ENCODE measurements at places on chromosomes 7 and 10.

DNA sequence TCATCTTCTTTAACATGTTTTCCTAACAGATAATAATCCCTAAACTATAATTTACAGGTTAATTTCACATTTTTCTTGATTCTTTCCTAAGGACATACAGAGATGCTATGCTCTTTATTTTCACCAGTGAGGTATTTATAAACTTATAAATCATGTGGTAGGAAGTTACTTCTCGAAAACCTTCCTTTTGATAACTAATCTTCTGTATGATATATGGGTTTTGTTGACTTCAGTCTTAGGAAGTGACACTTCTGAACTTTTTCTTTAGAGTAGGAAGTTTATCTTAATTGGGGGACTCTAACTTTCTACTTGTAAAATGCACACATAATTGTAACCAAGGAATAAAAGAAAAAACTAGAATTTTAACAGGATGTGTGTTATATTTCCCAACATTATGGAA, 9.8 kb upstream of the PNPLA8 start:
- no peaks in the 10 kb centered on the region for H3K36me3 ChIP-seq
- no peak overlapping the region for H3K27ac ChIP-seq
- DNase-seq = no peak
- H3K4me1 ChIP-seq = no peaks in the 10 kb centered on the region

DNA sequence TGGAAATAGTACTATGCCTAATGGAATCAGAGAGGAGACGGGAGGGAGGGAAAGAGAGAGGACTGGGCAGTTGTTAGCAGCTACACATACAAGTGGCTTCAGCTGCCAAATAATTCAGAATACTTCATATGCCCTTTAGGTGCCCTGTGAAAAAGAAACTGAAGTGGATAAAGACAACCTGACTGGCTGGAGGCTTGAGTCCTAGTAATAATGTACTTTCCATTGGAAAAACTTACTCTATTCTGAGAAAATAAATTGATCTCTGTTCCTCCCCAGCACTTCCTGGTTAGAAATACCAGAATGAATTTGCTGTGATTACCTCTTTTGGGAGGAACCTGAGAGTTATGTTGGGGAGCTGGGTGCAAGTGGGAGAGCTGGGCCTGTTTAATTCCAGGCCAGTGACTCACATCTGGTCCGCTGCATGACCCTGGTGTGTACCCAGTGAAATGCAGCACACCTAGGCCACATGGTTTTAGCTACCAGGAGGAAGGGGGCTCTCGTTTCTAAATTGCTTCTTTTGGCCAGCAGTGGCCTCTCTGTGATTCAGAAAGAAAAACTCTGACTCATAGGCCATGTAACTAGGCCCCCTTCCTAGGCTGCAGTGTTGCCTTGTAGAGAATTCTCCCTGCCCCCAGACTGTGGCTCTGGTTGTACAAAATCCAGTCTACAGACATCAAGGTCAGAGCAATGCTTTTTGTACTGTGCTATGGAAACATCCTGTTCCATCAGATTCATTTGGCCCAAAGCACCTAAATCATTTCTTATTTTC, 6.5 kb downstream of the AGFG2 start:
- peak; percentile 78 for DNase-seq
- H3K36me3 ChIP-seq = peaks cover 15% of the 10 kb centered on the region
- peak overlapping the region; percentile 12 for H3K4me3 ChIP-seq
- H3K27me3 ChIP-seq = no peaks in the 10 kb centered on the region

GRCh38 chr10:122986335-122986734, 6.1 kb downstream of the PSTK start:
- no peaks in the 10 kb centered on the region for H3K27me3 ChIP-seq
- H3K4me3 ChIP-seq = no peak overlapping the region
- no peak overlapping the region for H3K27ac ChIP-seq
- H3K4me1 ChIP-seq = no peaks in the 10 kb centered on the region
- peaks cover 18% of the 10 kb centered on the region for H3K36me3 ChIP-seq

- no peaks in the 10 kb centered on the region for H3K4me1 ChIP-seq
- H3K36me3 ChIP-seq = no peaks in the 10 kb centered on the region
- no peak for DNase-seq
- H3K27ac ChIP-seq = no peak overlapping the region
- H3K4me3 ChIP-seq = no peak overlapping the region
Measured at GRCh38 chr7:30836991-30837390, 65.8 kb downstream of the MINDY4 start.

DNA sequence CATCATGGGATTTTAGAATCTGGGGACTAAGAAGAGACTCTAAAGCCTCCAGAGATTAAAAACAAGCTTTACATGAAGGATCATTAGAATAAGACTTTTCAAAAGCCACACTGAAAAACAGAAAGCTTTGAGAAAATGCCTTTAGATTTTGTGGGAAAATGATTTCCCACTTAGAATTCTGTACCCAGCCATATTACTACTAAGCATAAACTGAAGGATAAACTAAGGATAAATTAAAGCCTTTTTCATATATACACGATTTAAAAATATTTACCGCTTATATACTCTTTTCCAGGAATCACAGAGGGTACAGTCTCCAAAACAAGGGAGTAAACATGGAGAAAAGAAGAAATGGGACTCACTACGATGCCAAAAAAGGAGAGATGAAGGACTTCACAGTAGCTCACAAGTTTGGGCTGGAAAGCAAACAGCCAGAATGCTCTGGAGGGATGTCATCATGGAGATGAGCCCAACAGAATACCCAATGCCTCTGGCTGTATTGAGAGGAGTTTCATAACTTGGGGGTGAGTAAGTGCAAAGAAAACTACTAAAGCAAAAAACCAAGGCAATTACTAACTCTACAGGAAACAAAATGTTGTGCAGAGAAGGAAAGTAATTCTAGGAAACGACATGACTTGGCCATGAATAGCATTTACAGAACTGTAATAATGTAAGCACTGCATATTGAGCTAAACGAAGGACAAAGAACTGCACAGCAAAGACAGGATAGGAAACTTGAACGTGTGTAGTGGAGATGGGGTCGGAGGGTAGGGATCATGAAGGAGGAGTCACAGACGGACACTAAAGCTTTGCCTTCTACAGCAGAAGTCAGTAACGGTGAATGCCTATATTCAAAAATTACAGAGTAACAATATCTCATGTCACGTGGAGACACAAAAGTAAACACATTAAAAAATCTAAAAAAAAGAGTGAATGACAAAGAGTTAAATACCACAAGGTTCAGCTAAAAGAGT, 61.4 kb upstream of the ASAH2 start:
- H3K36me3 ChIP-seq = peaks cover 32% of the 10 kb centered on the region
- peaks cover 4% of the 10 kb centered on the region for H3K4me1 ChIP-seq
- H3K27ac ChIP-seq = no peak overlapping the region
- no peak overlapping the region for H3K4me3 ChIP-seq

DNA sequence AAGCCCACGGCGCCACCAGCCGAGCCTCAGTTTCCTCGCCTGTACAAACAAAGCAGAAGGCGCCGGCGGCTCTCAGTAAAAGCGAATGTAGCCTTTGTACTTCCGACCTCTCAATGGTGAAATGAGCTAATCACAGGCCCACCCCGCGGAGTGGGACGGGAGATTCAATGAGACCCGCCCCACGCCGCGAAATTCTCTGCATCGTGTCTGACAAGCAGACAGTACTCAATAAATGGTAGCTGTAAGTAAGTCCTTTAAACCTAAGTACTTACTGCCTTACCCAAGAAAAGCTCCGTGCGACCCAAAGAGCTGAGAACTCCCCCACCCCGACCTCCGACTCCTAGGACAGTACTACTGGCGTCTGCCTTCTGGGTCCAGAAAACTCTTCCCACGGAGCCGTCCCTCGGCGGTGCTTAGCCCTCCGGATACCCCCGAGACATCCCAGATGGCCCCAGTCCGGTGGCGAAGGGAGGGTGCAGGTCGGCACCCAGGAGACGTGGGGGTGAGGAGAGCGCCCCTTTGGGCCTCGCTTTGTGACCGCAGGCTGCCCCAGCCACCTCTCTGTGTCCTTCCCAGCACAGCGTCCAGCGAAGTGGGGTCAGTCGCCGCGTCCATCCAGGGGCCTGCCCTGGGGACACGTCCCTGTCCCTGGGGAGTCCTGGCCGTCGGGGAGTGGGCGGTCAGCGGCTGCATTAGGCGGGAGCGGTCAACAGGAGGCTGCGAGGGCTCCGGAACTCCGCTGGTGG, 972 bp upstream of the CXCL12 start:
- H3K4me1 ChIP-seq = peaks cover 60% of the 10 kb centered on the region
- H3K27ac ChIP-seq = no peak overlapping the region
- peak; percentile 68 for DNase-seq
- H3K36me3 ChIP-seq = no peaks in the 10 kb centered on the region

DNA sequence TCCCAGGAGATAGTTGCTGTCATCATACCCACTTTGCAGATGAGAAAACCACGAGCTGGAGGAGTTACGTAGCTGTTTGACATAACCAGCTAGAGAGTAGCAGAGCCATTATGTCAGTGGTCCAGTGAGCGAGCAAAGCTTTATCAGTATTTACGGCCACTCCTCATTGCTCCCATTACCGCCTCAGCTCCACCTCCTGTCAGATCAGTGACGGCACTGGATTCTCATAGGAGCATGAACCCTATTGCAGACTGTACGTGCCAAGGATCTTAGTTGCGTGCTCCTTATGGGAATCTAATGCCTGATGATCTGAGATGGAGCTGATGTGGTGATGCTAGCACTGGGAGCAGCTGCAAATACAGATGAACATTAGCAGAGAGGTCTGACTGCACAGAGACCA, 9.2 kb upstream of the SFMBT2 start:
- H3K36me3 ChIP-seq = no peaks in the 10 kb centered on the region
- H3K27me3 ChIP-seq = peaks cover 28% of the 10 kb centered on the region
- DNase-seq = no peak

DNA sequence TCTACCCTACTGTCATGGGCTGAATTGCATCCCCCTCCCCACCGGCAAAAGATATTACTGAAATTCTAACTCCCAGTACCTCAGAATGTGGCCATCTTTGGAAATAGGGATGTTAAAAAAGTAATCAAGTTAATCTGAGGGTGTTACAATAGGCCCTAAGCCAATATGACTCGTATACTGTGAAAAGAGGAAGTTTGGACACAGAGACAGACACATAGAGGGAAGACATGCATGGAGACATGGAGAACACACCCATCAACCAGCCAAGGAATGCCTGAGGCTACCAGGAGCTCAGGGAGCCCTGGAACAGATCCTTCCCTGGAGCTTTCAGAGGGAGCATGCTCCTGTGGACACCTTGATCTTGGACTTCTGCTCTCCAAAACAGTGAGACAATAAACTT, 138.2 kb upstream of the ADO start:
- H3K27me3 ChIP-seq = no peaks in the 10 kb centered on the region
- H3K4me3 ChIP-seq = no peak overlapping the region
- H3K36me3 ChIP-seq = no peaks in the 10 kb centered on the region
- no peak overlapping the region for H3K27ac ChIP-seq

DNA sequence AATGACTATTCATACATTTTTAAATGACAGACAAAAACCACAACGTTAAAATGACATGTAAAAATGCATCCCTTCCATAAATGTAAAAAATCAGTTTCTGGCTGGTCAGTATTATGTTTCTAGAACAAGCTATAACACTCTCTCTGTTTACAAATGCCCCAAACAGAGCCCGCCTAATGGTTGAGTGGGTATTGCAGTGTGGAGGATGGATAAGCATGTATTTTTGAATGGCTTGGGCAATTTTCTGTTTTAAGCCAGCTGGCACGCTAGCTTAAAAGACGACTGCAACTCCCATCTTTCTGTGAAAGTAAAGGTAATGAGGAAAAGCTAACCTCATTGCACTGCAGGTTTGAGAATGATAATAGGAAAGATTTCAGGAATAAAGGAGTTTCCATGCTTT, 430.7 kb downstream of the PARD3 start:
- no peak overlapping the region for H3K4me3 ChIP-seq
- DNase-seq = no peak
- H3K27ac ChIP-seq = no peak overlapping the region
- no peaks in the 10 kb centered on the region for H3K4me1 ChIP-seq

DNA sequence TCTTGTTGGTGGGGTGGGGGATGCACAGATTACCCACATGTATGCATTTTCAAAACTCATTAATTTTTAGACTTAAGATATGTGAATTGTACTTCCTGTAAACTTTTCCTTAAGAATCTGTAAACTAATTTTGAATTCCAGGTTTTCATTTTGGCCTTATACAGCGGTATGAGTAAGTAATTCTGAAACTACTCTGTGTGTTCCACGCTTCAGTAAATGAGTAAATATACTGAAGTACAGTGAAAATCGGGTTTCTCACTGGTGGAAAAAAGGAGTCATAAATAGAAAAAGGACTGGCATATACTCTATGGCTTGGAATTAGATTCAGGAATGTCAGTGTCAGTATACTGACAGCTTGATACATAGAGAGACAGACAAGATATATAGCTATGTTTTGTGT, 72.8 kb downstream of the CTTNBP2 start:
- no peaks in the 10 kb centered on the region for H3K27me3 ChIP-seq
- no peaks in the 10 kb centered on the region for H3K4me1 ChIP-seq
- no peak overlapping the region for H3K27ac ChIP-seq
- no peaks in the 10 kb centered on the region for H3K36me3 ChIP-seq
- no peak overlapping the region for H3K4me3 ChIP-seq

- H3K4me3 ChIP-seq = no peak overlapping the region
- no peaks in the 10 kb centered on the region for H3K4me1 ChIP-seq
- no peak for DNase-seq
- no peaks in the 10 kb centered on the region for H3K36me3 ChIP-seq
Measured at GRCh38 chr7:135277161-135277560, 43.5 kb downstream of the STRA8 start.

DNA sequence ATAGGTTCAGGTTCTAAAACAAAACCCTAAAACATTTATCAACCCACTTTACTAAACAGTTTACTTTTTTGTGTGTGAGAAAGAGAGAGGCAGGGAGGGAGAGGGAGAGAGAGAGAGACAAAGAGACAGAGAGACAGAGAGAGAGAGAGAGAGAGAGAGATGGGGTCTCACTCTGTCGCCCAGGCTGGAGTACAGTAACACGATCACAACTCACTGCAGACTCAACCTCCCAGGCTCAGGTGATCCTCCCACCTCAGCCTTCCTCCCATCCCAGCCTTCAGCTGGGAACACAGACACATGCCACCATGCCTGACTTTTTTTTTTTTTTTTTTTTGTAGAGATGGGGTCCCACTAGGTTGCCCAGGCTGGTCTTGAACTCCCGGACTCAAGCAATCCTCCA, 52.9 kb downstream of the PARD3 start:
- no peak for DNase-seq
- H3K4me3 ChIP-seq = no peak overlapping the region
- no peak overlapping the region for H3K27ac ChIP-seq
- no peaks in the 10 kb centered on the region for H3K27me3 ChIP-seq

DNA sequence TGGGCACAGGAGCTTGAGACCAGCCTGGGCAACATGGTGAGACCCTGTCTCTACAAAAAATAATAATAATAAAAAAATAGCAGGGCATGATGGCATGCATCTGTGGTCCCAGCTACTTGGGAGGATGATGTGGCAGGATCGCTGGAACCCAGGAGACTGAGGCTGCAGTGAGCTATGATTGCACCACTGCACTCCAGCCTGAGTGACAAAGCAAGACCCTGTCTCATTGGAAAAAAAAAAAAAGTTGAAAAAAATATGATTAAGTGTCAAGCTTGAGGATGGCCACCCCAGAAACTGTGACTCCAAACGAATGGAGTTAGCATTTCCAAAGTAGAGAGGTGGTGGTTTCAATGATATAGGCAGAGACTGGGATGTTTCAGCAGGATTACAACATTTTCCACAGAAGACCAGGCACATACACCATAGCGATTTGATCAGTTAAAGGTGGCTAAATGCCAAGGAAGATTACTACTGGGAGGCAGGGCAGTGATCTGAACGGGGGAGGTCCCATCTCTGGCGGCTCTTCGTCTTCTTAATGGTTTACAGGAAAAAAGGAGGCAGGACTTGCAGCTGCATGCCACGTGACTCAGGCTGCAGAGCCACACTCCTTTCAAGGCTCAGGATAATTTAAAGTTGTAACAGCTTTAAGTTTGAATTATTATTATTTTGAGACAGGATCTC, 250.6 kb upstream of the GALNT17 start:
- no peak overlapping the region for H3K4me3 ChIP-seq
- H3K36me3 ChIP-seq = no peaks in the 10 kb centered on the region
- H3K27me3 ChIP-seq = peaks cover 18% of the 10 kb centered on the region
- DNase-seq = no peak

All from tibial artery (tissue), 4 donors.